Activated naive CD8-positive, alpha-beta T cell treated with anti-CD3 and anti-CD28 coated beads for 36 hours (primary cell): ENCODE measurements at places on chromosomes 12 and 14.

GRCh38 chr14:23615856-23616255 is 20.3 kb upstream of the DHRS2 start:
- no peak for DNase-seq

- no peak for DNase-seq
Measured at GRCh38 chr12:11943919-11944700, 126.6 kb upstream of the BCL2L14 start.

- no peak for DNase-seq
Measured at GRCh38 chr12:18706798-18707197, 31.0 kb downstream of the PLCZ1 start.

DNA sequence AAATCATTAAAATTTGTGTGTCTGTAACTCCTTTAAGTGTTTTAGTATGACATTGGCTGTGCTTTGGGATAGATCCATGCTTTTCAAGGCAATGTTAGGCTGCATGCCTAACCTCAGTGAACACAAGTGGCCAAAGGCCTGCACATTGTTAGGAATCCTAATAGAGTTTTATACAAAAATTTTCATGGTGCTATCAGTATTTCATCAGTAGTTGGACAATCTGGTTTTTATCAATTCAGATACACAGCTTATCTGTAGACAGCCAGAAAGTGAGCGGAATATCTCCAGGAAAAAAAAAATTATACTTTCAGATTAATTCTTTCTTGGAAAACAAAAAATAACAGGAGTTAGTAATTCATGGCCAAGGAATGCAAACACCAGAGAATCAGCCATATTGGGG is 324.0 kb upstream of the PDE3A start:
- DNase-seq = no peak

GRCh38 chr12:20798554-20798953 is 12.0 kb upstream of the SLCO1B3 start:
- no peak for DNase-seq

DNA sequence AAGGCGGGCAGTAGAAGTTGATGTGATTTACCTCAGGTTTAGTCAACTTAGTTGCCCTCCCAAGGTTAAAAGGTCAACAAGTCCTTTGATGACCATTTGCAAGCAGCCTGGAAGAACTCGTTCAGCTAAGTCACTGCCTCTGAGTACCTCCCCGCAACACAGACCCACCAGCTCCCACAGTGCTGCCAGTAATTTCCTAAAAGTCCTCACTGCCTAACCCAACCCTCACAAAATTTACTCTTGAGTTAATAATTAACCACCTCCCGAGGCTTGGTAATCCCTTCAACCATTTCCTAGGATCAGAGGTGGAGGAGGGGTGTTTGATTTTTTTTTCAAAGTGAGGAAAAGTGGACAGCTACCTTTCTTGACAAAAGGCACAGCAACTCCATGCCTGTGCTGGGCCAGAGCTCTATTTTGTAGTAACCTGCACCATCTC is 55.8 kb downstream of the MAP3K9 start:
- DNase-seq = no peak

- DNase-seq = no peak
Measured at GRCh38 chr12:5997260-5997659, 52.2 kb upstream of the ANO2 start.

GRCh38 chr14:102971314-102971713 is 48.9 kb downstream of the AMN start:
- no peak for DNase-seq

GRCh38 chr14:71236487-71236886 is 329.2 kb downstream of the PCNX1 start:
- no peak for DNase-seq

DNA sequence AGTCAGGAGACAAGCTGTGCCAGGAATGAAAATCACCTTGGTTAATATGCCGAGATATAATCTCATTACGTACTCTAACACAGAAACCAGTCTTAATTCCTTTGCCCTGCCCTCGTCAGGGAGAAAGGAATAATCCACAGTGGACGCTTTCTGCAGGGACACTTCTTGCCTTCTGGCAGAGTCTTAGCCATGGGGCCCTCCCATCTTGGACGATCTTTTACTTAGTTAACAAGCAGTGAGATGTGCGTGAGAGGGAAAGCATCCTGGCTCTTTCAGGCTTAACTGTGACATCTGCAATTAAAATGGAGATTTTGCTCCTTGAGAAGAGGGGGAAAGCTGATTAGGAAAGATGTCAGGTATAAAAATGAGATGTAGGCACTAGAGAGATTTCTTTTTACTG is 246.4 kb downstream of the TMEM132C start:
- DNase-seq = no peak
